ENCODE measurements at places on chromosomes 12 and 14. TPM values are rescaled to one million over a fixed set of nuclear protein-coding genes. Genes with fewer than 3 reads are reported as not detected.

Gene SINHCAF
- total RNA-seq, result 74.6 TPM

Gene CCDC38
- total RNA-seq, result not detected

Gene TPPP2
- not detected for total RNA-seq

Gene CELA1
- total RNA-seq, result not detected

Gene DCN
- 1.4 TPM for total RNA-seq

DNA sequence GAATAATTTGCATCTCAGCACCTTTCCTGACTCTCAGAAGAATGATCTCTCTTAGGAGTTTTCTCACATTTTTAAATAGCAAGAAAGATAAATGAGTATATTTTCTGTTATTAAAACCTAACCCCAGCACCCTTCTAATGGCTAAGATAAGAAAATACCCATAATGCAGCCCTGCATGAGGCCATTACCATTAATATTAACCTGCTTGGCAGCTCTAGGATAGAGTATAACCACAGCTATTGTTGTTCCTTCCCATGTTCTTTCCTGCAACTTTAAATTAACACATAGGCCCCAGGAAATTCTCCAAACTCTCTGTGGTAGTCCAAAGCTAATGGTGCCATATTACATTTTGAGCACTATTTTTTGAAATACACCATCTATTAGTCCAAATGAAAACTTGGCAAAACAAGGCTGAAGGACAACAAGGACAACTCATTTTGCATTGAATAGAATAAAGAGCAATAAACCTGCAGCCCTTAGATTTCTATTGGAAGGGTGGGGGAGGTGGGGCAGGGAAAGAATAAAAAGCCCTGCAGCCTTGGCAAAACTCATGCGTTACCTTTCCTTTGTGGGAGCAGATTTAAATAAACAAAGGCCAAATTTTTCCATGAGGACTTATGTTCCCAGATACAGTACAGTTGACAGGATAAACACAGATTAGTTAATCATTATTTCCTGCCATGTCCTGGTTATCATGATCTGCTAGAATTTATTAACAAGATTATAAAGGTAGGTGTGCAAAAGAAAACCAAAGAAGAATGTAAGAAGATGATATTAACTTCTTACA, 46.9 kb downstream of the BTG1 start:
- no peak for DNase-seq

DNA sequence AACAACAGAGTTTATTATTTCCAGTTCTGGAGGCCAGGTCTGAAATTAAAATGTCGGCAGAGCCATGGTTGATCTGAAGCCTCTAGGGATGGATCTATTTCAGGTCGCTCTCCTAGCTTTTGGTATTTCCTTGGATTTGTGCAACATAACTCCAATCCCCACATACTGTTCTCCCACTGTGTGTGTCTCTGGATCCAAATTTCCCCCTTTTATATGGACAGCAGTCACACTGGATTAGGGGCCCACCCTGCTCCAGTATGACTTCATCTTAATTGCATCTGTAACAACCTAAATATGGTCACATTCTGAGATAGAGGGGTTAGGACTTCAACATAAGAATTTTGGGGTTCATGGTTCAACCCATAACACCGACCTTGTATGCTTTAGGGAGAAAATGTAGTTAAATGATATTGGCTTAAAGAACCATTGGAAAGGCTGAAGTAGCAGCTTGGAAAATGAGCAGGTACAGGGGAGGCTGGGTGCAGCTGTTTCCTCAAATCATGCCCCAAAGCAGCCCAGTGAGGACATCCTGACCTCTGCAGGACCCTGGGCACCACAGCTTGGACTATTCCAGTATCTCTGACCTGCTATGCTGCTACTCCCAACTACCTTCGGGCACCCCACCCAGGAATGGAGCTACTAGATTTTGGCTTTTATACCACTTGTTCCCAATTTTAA, 13.9 kb upstream of the MDM2 start:
- DNase-seq, result no peak

GRCh38 chr12:106760184-106760531, 14.3 kb upstream of the RIC8B start:
- no peak for DNase-seq
